ENCODE measurements at places on chromosomes 13 and 19. TPM values are rescaled to one million over a fixed set of nuclear protein-coding genes. Genes with fewer than 3 reads are reported as not detected.

DNA sequence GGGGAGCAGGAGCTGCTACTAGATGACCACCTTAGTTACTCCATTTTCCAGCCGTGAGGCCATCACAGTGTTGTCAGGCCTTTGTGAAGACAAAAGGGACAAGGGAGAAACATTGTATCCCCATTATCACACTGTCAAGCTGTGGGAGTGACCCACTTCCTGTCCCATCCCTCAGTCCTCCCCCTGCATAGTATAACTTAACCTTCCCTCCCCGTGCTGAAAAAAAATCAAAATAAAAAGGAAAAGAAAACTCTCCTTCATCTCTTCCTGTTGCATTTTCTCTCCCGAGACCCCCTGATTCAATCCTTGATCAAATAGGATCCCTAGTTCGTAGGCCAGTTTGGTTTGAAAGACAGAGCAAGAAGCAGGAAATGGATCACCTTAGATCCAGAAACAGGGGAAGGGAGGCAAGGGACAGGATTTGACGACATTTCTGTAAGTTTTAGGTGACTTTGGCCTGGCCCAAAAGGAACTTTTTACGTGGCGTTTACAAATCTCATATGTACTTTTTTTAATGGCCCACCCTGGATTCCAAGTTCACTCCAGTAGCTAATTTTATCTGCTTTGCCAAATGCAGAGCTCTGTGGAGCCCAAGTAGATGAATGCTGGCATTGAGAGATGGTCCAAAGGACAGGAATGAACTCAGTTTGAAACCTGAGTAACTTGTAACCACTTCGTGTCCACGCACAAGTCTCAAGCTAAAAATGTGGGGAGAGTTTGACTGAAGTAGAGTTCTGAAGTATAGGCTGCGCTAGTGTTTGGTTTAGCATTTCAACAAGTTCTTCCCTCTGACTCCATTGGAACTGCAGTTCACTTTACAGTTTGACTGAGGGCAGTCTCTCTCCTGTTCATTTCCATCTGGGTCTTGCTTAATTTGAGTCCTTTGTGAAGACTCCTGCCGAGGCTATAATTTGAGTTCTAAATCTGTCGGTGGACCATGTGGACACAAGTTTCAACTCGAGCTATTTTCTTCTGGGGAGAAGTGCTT, 16.6 kb upstream of the GATAD2A start:
- peaks cover 46% of the 10 kb centered on the region for H3K4me1 ChIP-seq
- H3K36me3 ChIP-seq, result peaks cover 2% of the 10 kb centered on the region
- peak overlapping the region; percentile 44 for H3K4me3 ChIP-seq

GRCh38 chr13:111415246-111415645, 94.8 kb downstream of the TEX29 start:
- no peak overlapping the region for H3K27ac ChIP-seq
- no peak for DNase-seq
- no peak overlapping the region for H3K4me3 ChIP-seq
- H3K27me3 ChIP-seq, result peaks cover 73% of the 10 kb centered on the region
- no peaks in the 10 kb centered on the region for H3K4me1 ChIP-seq

DNA sequence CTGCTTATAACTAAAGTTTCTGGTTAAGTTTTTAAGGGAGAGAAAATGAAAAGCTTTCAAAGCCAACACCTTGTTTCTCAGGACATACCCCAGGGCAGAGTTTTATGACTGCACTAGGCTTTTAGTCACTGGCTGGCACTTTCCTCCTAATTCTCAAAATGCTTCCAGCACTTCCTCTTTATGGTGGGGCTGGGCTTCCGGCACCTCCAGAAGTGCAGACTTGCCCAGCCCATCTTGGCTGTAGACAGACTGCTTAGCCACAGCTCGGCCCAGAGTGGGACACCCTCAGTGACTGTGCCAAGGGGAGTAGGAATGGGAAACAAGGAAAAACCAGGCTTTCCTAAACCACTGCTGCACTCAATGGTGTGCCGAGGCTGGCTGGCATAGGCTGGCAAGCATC, 23.2 kb upstream of the GTF3A start:
- H3K4me1 ChIP-seq, result peaks cover 22% of the 10 kb centered on the region
- no peak overlapping the region for H3K27ac ChIP-seq
- H3K4me3 ChIP-seq, result no peak overlapping the region
- DNase-seq, result no peak
- no peaks in the 10 kb centered on the region for H3K27me3 ChIP-seq

GRCh38 chr13:77896977-77897376, 21.7 kb downstream of the EDNRB start:
- H3K36me3 ChIP-seq, result no peaks in the 10 kb centered on the region
- DNase-seq, result no peak
- H3K27ac ChIP-seq, result no peak overlapping the region
- no peaks in the 10 kb centered on the region for H3K27me3 ChIP-seq
- H3K4me3 ChIP-seq, result no peak overlapping the region

GRCh38 chr13:114004420-114005205, 30.7 kb upstream of the C13orf46 start:
- no peak overlapping the region for H3K4me3 ChIP-seq
- H3K27me3 ChIP-seq, result peaks cover 1% of the 10 kb centered on the region
- DNase-seq, result no peak
- H3K27ac ChIP-seq, result peak overlapping the region; percentile 59

DNA sequence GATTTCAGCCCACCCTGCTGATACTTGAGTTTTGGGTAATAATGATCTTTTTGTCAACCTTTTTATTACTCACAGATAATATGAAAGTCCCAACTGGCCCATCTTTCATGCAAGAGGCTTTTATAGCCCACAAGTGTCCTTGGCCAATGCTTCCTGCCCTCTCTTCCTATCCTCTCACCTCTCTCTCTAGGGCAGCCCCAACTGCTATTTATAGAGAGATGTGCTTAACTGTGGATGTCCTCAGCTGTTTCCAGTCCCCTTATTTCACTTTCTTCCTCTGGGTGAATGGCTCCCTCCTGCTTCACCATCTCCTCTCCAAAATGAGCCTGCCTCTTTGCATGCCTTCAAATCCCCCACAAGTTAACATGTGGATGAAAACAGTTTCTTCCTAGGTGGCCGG, 27.4 kb downstream of the ARHGEF7 start:
- H3K27ac ChIP-seq, result no peak overlapping the region
- H3K36me3 ChIP-seq, result no peaks in the 10 kb centered on the region
- H3K4me1 ChIP-seq, result no peaks in the 10 kb centered on the region
- peaks cover 86% of the 10 kb centered on the region for H3K27me3 ChIP-seq

DNA sequence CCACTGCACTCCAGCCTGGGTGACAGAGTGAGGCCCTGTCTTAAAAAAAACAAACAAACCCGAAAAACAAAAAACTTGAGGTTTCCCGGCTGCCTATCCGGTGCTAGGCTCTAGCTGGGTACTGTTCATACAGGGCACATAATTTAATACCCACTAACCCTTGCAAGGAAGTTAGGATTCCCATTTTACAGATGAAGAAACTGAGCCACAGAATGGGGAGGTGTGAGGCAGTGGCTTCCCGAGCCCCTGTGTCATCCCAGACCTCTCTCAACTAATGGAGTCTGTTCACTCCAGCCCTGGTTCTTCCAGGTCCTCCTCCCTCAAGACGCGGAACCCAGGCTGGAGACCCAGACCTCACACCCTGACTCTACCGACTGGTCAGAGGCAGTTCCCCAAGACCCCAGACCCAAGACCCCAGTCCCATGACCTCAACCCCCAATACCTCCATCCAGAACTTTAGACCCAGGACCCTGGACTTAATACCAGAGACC, 576 bp downstream of the APBA3 start:
- no peak for DNase-seq
- peaks cover 15% of the 10 kb centered on the region for H3K4me1 ChIP-seq
- H3K36me3 ChIP-seq, result peaks cover 8% of the 10 kb centered on the region
- H3K4me3 ChIP-seq, result peak overlapping the region; percentile 97
- no peaks in the 10 kb centered on the region for H3K27me3 ChIP-seq

DNA sequence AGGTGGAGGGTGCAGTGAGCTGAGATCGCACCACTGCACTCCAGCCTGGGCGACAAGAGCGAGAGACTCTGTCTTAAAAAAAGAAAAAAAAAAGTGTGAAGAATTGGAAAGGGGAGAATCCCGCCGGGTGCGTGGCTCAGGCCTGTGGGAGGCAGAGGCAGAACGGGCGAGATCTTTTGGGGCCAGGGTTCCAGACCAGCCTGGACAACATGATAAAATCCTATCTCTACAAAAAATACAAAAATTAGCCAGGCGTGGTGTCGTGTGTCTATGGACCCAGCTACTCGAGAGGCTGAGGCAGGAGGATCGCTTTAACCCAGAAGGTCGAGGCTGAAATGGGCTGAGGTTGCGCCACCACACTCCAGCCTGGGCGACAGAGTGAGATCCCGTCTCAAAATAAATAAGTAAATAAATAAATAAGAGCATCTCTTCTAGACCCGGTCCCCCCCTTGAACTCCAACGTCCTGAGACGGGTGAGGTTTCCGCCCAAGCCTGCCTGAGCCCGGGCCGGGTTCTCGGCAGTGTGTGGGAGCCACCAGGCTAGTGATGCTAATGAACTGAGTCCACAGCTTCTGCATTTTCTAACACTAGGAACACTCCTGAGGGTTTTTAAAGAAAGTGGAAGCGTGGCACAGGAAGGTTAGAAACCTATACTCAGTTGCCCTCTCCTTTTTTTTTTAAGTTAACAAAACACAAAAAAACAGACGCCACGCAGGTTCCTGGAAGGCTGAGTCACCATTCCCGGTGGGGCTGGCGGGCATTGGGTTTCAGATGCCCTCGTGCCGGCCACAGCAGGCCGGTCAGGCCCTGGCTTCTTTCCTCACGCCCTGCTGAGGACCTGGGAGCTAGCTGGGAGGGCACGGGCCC, 22.0 kb downstream of the GPX4 start:
- H3K36me3 ChIP-seq, result peaks cover 15% of the 10 kb centered on the region
- DNase-seq, result no peak
- H3K27ac ChIP-seq, result no peak overlapping the region
- H3K27me3 ChIP-seq, result no peaks in the 10 kb centered on the region

- H3K27me3 ChIP-seq, result peaks cover 27% of the 10 kb centered on the region
- H3K36me3 ChIP-seq, result no peaks in the 10 kb centered on the region
- DNase-seq, result no peak
- peaks cover 10% of the 10 kb centered on the region for H3K4me1 ChIP-seq
- no peak overlapping the region for H3K27ac ChIP-seq
Measured at GRCh38 chr19:39558624-39559117, 18.7 kb upstream of the EID2 start.

The KLK6 gene
- total RNA-seq, result 15.4 TPM

The RNF225 gene
- total RNA-seq, result 1.3 TPM

The CPB2 gene
- not detected for total RNA-seq

The ZNF563 gene
- 5.0 TPM for total RNA-seq

The SGCG gene
- total RNA-seq, result 12.9 TPM

The SLC15A1 gene
- total RNA-seq, result 1.2 TPM

The ING1 gene
- total RNA-seq, result 19.1 TPM
